ENCODE measurements at places on chromosomes 6 and 20.

- DNase-seq = no peak
Measured at GRCh38 chr6:157298216-157298724, 25.0 kb downstream of the TMEM242 start.

DNA sequence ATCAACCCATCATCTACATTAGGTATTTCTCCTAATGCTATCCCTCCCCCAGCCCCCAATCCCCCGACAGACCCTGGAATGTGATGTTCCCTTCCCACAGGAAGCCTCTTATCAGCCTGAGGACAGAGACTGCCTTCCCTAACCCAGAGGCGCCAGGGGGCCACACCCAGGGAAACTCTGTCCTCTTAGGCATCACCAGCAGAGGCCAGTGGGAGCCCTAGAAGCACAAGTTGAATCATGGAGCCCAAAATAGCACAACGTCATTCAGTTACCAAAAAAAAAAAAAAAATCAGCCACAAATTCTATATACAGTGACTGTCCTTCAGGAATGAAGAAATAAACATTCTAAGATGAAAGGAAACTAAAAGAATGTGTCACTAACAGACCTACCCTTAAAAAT is 625.7 kb downstream of the TFAP2A start:
- DNase-seq = no peak

GRCh38 chr20:50578061-50578777 is 68.0 kb downstream of the PTPN1 start:
- DNase-seq = no peak

GRCh38 chr6:1663511-1663910 is 53.8 kb downstream of the FOXC1 start:
- no peak for DNase-seq

DNA sequence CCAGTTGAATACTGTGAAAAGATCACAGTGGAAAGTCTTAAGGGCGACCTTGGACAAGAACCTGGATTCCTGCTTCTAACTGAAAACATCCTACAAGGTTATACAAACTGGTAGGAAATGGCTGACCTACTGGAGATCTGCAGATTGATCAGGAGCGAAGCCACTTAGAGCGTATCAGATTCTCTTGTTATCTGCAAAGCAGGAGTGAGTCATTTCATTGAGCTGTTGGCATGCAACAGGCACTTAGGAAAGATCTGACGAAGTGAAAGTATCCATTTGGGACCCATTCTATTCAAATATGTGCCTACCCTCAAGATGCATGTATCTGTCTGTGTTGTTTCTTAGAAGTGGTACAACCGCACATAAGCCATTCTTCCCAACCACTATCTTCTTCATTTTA is 131.2 kb upstream of the RIN2 start:
- DNase-seq = no peak

DNA sequence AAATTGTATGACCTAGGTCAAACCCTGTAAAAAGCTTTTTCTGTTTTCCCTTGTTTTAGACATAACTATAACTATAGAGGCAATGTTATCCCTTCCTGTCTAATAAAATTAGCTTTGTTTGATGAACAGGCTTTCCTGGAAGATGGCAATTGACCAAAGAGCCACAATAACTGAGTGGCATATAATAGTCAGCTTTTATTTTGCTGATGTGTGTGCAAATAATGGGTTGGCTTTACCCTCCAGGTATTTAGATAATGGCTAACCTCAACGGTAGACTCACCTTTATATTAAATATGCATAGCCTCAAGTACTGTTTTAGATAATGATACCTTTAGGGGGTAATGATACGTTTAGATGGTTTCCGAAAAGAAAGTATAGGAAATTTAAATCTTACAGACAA is 15.0 kb downstream of the TBXT start:
- DNase-seq = no peak

- no peak for DNase-seq
Measured at GRCh38 chr6:27281105-27281539, 31.0 kb downstream of the POM121L2 start.

DNA sequence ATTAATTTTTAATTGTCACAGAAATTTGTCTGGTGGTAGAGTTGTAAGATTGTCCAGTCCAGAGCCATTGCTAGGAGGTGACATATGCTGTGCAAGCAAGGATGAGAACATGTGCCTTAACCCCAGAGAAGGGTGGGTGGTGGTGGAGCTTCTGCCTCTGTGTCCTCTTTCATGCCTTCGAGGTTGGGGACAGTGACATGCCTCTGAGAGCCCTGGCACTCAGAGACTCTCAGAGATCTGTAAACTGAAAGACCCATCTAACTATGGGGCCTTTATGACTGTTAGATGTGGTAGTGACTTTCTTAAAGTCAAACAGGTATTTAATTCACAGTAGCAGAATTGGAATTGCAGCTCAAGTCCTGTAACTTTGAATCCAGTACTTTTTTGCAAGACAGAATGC is 132.4 kb downstream of the JARID2 start:
- DNase-seq = no peak

GRCh38 chr20:32316667-32317066 is 39.2 kb downstream of the KIF3B start:
- DNase-seq = no peak

DNA sequence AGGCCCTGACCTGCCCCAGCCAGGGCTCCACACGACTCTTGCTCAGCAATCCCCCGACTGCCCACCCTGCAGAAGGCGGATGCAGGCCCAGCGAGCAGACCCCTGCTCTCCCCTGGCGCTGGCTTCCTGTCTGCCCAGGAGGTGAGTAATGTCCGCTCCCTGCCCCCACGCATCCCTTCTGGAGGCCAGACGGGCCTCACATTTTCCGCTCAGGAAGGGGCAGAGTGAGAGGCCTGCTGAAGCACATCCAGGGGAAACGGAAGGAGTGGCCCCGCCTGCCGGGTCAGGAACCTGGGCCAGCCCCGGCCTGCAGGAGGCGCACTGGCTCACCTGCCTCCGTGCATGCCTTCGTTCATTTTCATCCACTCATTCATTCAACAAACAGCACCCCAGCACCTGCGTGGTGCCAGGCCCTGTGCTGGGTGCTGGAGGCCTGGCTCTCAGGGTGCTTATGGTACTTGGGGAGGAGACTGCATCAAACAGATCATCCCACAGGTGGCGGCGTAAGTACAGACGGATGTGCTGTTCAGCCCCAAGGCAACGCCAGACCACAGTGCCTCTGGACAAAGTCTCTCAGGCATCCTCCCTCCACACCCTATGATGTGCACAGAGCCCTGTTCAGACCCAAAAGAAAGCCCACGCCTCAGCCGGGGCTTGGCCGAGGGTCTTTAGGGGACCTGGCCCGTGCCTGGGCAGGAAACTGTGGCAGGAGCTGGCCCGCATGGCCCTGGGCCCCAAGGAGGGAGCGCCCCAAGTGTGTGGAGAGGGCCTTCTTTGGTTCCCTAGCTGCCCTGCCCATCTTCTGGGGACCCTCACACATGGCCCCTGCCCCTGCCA is 112.1 kb downstream of the ASXL1 start:
- DNase-seq = no peak

- no peak for DNase-seq
Measured at GRCh38 chr6:46956409-46956808, 34.7 kb upstream of the ADGRF5 start.

DNA sequence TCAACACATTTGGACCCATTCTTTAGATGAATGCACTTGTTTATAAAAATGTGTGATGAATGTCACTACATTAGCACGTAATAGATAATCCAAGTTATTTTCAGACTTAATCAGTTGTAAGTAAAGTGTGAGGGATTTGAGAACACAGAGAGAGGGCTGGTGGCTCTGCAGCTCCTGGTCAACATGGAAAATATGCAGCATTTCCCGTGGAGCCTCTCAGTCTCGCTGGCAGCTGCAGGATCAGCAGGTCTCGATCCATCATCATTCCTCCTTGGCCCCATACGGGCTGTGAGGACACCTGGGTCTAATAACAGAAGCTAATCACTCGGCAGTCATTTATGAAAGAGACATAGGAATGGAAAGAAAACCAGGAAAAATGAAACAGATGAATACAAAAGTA is 390.2 kb downstream of the PRKN start:
- no peak for DNase-seq

DNA sequence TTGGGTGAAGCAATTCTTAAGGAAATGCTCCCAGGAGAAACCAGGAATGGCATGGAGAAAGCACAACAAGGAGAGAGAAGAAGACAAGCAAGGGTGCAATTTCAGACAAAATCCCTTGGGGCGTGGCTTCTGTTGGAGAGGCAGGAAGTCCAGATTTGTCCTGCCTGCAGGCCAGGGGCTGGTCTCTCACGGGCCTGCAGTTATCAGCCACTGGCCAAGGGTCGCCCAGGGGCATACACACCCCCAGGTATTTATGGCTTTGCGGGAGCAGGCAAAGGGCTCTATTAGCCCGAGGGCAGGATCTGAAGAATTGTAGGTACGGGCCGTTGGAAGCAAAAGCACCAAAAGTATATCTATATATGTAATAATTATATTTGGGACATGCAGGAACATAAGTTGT is 87.7 kb downstream of the IYD start:
- no peak for DNase-seq

GRCh38 chr6:39924283-39924682 is 10.0 kb downstream of the MOCS1 start:
- DNase-seq = no peak

DNA sequence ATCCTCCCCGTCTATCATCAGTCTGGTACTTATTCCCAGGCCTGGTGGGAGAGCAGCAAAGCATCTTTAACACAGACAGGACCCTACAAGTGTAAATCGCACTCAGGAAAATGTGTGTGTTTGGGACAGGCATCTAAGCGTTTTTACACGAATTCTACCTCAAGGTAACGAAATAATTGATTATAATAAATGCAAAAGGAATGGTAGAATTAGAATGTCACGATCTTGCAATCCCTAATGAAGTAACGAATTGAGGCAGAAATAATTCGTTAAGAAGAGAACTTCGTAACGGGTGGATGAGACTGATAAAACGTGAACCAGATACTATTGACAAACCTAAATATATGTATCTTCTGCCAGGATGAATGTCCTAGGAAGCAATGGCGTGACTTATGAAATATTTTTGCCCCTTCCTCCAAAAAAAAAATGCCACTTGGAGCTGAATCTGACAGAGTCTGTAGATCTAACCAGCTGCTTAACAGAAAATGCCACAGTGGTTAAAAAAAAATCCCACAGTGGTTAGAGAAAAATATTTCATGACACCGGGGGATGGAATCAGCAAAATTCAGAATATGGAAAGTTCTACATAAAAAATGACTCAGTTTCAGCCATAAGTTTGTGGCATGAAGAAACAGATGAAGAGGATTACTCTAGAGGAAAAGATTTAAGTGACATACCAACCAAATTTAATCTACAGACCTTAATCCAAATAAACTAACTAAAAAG is 68.7 kb downstream of the F13A1 start:
- no peak for DNase-seq

- no peak for DNase-seq
Measured at GRCh38 chr6:81561071-81561564, 191.4 kb downstream of the TENT5A start.

DNA sequence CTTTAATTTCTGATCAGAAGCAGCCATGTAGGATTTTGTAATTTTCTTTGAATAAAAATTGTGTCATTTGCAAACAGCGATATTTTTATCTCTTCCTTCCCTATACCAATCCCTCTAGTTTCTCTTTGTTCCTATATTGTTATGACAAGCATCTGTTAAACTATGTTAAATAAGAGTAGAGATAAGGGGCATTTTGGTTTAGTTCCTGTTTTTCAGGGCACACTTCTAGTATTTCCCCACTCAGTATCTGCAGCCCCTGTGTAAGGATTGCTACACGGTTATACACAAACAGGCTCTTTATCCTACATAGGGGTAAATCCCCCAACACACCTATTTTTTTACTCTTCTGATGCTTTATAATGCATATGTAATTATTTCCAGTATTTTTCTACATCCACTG is 42.1 kb downstream of the TRERF1 start:
- no peak for DNase-seq
